ENCODE measurements at places on chromosomes 13 and 19.

DNA sequence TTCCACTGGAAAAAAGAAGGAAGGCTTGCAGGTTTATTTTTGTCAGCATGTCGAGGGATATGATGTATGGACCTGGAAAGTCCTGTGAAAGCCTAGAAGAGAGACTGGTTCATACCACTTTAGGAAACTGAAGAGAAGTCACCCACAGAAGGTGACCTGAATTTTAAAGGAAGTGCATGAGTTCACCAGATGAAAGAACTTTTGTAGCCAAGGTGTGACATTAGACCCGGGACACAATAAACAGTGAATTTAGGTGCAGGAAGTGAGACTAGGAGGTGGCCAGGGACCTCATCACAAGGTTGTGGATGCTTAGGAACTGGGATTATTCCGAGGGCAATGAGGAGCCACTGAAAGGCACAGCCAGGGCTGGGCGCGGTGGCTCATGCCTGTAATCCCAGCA lies 79.1 kb downstream of the ZNF429 start:
- no peak for DNase-seq

DNA sequence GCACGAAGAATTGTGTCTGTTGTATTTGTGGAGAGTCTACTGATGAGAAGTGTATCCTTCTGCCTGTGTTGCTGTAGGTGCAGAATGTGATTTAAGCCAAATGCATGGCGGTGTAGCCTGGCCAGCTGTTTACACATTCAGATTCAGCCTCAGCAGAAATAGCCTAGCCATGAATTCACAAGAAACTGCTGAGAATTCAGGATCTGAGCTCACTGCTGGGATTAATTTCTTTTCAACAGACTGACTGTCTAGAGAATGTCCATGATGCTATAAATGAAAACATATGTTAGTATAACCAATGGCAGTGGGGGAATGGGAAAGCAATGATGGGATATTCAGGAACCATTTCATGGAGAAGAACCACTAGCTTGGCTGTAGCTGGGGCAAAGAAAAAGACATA lies 77.4 kb upstream of the RNF113B start:
- no peak for DNase-seq

- DNase-seq = no peak
Measured at GRCh38 chr19:20858218-20858617, 64.8 kb upstream of the ZNF85 start.

GRCh38 chr13:110835721-110836604 lies 78.9 kb downstream of the ANKRD10 start:
- DNase-seq = no peak

DNA sequence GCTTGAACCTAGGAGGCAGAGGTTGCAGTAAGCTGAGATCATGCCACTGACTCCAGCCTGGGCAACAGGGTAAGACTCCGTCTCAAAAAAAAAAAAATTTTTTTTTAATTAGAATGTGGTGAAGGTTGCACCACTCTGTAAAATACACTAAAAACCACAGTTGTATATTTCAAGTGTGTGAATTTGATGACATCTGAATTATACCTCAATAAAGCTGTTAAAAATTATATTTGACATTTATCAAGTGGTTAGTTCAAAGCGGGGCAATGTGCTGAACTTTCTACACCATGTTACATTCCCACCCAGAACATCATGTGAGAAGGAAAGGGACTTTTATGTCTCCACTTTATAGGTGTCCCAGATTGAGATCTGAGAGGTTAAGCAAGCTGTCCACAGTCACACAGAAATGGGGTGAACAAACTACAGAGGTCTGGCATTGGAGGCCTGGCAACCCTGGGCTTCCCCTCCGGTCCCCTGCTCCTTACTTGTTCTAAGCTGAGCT lies 5.9 kb upstream of the S1PR5 start:
- no peak for DNase-seq

- no peak for DNase-seq
Measured at GRCh38 chr13:27252467-27252866, 1.1 kb downstream of the RPL21 start.

DNA sequence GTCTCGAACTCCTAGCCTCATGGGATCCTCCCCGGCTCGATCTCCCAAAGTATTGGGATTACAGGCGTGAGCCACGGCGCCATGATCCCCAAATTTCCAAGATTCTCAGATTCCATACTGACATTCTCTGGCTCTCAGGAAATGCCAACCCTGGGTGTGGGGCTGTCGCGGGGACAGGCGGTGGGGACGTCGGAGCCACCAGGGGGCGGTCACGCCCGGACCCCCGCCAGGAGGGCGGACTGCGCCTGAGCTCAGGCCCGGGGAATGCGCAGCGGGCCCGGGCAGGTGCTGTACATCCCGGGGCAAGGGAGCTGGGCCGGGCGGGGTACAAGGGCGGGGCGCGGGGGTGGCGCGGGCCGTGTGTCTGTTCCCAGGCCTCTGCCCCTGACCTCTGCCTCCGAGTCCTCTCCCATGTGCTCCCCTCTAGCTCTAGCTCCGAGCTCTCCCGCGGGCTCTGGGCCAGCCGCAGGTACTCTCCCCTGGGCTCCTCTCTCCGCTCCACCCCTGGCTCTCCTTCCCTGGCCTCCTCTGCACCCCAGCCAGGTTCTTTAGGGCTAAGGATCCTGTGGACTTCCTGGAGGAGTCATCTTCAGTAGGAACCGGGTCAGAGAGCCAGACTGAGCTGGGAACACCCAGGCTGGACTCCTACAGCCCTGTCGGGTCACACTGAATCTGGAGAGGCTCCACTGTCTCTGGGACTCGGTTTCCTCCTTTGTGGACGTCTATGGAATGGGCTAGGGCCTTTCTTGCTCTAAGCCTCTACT lies 2.4 kb downstream of the PPP1R13L start:
- DNase-seq = no peak

GRCh38 chr13:41496420-41497234 lies 39.3 kb downstream of the RGCC start:
- DNase-seq = no peak

DNA sequence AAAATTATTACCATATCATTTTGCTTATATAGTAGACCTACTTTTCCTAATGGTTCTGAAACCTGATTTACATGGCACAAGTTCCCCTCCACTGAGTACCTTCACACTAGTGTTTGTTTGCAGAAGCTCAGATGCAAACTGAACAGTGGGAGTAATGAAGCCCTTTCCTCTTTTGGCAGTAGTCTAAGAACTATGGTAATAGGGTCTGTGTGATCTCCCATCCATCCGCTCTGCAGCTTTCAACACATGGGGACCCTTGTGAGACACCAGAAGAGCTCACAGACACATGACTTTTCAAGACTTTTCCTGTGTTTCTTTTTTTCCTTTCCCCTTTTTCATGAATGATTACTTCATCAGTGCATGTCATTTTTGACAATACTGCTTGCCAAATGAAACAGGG lies 336.0 kb downstream of the ATP8A2 start:
- DNase-seq = no peak

GRCh38 chr13:105008604-105009003 lies 1526.9 kb downstream of the EFNB2 start:
- DNase-seq = no peak

DNA sequence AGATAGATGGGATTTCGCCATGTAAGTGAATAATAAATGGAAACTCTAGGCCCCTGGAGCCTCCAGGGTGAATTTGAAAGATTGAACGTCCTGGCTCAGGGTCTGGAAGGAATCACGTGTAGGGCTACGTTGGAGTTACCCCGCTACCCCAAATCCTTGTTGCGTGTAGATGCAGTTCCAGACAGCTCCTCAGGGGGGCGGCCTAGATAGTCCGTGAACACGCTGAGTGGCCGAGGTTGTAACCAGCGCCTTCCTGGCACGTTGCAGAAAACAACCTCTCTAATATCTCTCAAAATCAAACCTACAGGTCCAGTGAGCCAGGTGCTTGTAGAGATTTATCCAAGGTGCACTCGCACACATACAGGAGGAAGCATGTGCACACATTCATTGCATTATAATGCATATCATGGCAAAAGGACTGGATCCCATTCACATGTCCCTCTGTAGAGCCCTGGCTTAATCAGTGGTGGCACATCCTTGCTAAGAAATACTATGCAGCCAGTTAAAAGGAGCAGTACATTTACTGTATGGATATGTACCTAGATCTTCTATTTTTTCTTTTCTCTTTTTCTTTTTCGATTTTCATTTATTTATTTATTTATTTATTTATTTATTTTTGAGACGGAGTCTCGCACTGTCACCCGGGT lies 2.5 kb upstream of the KEAP1 start:
- DNase-seq = peak; percentile 2

GRCh38 chr19:19540064-19540714 lies 2.1 kb downstream of the CILP2 start:
- no peak for DNase-seq

- DNase-seq = no peak
Measured at GRCh38 chr19:3633559-3633988, 7.0 kb upstream of the CACTIN start.

- no peak for DNase-seq
Measured at GRCh38 chr13:79187917-79188690, 218.0 kb downstream of the RBM26 start.

DNA sequence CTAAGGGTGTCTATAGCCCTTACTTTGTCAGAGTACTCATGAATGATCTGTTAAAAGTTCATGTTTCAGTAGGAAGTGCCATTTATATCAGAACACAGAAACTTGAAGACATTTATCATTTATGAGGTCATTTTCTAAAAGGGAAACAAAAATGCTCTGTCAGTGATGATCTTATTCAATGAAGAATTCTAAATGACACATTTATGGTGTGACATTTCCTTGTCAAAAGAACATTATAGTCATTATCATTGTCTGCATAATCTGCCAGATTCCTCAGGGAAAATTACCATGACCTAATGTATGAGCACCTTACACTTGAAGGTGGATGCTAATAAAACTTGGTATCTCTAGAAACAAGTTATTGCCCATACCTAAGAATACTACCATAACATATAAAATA lies 853.8 kb upstream of the SLITRK6 start:
- no peak for DNase-seq

- no peak for DNase-seq
Measured at GRCh38 chr19:16449330-16449961, 22.3 kb downstream of the EPS15L1 start.

- DNase-seq = no peak
Measured at GRCh38 chr13:63249411-63250187, 1834.0 kb upstream of the PCDH20 start.
